Vagina (tissue), 2 donors: ENCODE measurements at places on chromosomes 4 and X.
A peak's percentile ranks its signal among the peaks of the same experiment; 100 is the strongest.

- no peak for DNase-seq
Measured at GRCh38 chr4:91170768-91171167, 1043.6 kb downstream of the CCSER1 start.

- peak; percentile 96 for DNase-seq
Measured at GRCh38 chr4:7828011-7828720, 111.5 kb downstream of the AFAP1 start.

- DNase-seq, result no peak
Measured at GRCh38 chr4:164716901-164717300, 37.0 kb upstream of the SMIM31 start.

DNA sequence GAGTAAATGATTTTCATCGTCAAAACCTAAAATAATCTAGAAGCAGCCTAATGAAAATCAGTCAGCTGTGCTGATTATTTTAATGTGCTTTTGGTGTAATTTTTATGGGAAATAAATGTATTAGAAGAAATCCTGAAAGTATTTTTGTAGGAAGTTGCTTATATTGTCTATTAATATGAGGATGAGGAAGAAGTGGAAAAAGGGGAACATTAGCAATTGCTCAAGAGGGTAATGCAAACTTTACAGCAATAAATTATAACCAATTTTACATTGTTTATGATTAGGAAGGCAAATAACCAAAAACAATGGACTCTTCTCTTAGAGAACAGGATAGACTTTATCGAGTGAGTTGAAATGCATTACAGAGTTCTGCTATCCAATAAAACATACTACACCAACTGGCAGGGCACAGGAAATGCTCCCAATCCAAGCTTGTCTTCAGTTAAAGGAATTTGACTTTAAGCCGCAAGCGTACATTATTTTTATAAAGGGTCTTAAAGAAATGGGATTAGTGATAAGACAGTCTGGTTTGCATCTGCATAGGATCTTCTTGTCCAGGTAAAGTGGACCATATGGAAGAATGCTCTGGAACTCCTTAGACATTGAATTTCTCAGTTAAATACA, 374.8 kb downstream of the PDGFC start:
- DNase-seq, result no peak

DNA sequence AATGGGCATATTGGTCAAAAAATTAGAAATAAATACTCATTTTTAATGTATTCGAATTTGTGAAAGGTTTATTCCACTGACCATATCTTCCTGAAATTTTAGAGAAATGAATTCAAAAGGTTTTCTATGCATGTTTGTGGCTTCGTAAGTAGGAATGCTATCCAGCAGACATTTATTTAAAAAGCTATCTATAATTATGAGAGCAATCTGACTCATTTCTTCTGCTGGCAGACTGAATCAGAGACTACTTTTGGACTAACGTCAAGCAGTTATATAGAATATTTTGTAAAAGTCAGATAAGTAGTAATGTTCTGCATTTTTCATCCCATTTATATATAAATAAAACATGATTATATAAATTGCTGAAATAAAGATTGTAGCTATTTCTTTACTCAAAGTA, 125.0 kb downstream of the SPCS3 start:
- DNase-seq, result no peak

GRCh38 chrX:146602246-146602645, 207.3 kb upstream of the CXorf51B start:
- DNase-seq, result no peak

GRCh38 chr4:188046657-188047056, 51.1 kb downstream of the ZFP42 start:
- DNase-seq, result no peak

- DNase-seq, result no peak
Measured at GRCh38 chrX:135484641-135485289, 35.7 kb upstream of the INTS6L start.

DNA sequence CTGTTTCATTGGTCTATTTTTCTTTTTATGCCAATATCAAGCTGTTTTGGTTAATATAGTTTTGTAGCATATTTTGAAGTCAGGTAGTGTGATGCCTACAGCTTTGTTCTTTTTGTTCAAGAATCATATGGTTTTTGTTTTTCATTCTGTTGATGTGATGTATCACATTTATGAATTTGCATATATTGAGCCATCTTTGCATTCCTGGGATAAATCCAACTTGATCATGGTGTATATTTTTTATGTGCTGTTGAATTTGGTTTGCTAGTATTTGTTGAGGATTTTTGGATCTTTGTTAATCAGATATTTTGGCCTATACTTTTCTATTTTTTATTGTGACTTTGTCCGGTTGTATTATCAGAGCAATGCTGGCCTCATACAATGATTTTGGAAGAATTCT, 74.8 kb downstream of the GPAT3 start:
- DNase-seq, result no peak

DNA sequence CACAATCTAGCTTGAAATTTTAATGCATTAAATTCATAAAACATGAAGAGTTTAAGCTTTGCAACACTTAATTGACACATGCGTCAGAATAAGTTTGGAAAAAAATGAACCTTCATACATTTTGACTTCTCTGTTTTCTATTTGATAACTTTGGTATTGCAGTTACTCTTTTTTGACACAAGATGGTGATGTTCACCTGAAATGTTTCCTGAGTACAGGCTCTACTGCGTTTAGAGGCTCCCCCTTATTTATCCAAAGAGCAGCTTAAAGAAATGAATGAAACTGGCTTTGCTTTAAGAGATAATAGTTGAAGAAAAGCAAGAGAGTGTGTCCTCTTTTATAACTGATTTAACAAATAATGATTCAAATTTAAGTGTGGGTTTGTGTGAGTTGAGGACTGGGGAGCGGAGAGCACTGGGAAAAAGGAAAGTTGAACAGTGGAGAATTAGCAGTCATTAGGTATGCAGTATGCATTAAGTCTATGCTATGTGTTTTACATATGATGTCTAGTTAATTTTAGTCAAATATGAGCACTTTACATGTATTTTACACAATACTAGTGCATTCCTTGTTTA, 180.6 kb upstream of the NUDT6 start:
- DNase-seq, result no peak

GRCh38 chrX:132409780-132410556, 78.9 kb downstream of the MBNL3 start:
- no peak for DNase-seq

GRCh38 chrX:83529950-83530349, 21.9 kb downstream of the POU3F4 start:
- no peak for DNase-seq

- DNase-seq, result no peak
Measured at GRCh38 chrX:153776120-153776599, 4.7 kb upstream of the SRPK3 start.
